ENCODE measurements at places on chromosomes 6 and 20. TPM values are rescaled to one million over a fixed set of nuclear protein-coding genes. Genes with fewer than 3 reads are reported as not detected.

DNA sequence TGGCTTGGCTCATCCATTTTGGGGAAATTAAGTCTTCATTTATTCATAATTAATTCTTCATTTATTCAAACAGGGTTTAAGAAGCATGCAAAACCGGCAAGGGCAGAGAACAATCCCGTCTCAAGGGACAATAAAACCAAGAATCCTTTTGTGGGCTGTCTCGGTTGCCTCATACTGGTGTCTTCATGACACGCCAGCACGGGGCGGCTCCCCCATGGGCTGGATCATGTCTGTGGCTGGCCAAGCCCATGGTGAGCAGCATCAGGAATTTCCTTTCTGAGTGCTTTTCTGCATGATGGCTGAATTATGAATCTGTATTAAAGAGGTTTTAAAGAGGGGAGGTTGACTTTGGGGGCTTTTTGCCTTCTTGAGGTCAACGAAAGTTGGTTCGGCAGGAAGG is 38.3 kb upstream of the DUSP22 start:
- no peak for DNase-seq

- no peak for DNase-seq
Observed at GRCh38 chr20:24815196-24815815, 133.8 kb upstream of the CST7 start.

DNA sequence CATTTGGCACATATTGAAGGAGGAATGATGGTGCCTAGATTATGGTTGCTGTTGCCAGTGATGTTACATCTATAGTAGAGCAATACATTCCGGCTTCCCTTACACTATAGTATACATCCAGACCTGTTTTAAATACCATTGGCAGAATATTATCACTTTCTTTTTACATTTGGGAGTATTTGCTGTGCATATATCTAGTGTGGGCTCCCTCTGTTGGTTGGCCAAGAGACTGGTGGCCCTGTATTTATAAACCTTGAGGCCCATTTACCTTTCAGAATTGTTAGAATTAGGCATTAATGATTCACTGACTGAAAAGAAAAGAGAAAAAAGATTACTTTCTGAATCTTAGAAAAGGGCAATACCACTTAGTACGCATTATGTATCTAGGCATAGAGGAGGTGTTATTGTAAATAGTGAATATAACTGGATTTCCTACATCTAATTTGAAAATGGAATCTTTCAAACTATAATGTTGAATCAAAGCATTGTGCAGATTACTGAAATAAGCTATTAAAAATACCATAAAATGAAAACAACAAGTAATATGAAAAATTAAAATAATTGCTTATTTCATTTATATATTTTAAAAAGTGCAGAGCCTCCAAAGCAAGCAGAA is 628.8 kb upstream of the MAN1A1 start:
- DNase-seq, result no peak

GRCh38 chr20:48695255-48695654 is 132.5 kb downstream of the PREX1 start:
- DNase-seq, result no peak

- DNase-seq, result no peak
Observed at GRCh38 chr20:10463622-10464021, 28.5 kb downstream of the SLX4IP start.

DNA sequence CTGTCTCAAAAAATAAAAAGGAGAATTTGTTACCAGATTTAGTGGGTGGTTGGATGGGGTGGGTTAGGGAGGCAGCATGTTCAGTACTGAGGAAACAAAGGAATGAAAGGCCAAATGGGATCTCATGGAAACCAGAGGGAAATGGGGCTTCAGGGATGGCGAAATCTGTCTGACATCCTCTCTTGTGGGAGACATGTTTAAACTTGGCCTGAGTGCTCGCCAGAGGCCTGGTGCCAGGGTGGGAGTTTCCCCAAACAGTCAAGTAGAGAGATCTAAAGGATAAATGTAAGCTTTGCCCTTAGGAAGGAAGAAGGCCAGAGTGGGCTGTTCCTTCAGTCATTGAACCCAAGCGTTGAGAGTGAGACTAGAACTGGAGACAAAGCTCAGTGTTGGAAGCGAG is 61.9 kb upstream of the AKIRIN2 start:
- DNase-seq, result no peak

Gene SLC22A16
- total RNA-seq, result not detected

Gene ZBTB24
- 9.8 TPM for total RNA-seq
